Stimulated activated CD8-positive, alpha-beta memory T cell treated with anti-CD3 and anti-CD28 coated beads, Interleukin-4, amount 100 ng/mL, for 1 hour (primary cell): ENCODE measurements at places on chromosomes 5 and 9.

DNA sequence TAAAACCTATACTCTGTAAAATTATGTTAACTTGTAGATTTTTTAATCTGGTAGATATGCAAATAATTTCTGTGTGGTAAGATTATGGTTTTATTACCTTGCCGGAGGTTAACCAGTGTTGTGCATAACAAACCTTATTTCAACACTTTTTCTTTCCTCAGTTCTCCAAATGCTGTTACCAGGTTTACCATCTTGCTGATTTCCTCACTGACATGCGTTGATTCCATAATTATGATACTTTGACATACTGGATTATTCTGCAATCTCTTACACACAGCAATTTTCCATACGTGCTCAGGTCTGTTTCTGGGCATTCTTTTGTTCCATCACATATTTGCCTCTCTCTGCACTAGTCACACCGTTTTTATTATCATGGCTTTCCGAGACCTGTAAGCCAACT, 77.6 kb downstream of the TTC39B start:
- DNase-seq, result no peak

- no peak for DNase-seq
These were observed 32.0 kb downstream of the SAR1B start for GRCh38 chr5:134600600-134600999.

DNA sequence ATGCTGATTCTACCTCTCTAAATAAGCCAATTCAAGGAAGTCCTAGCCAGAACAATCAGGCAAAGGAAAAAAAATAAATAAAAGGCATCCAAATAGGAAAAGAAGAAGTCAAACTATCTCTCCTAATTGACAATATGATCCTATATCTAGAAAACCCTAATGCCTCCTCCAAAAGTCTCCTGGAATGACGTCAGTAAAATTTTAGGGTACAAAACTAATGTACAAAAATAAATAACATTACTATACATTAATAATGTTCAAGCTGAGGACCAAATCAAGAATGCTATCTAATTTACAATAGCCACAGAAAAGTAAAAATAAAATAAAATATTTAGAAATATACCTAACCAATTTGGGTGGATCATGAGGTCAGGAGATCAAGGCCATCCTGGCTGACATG, 33.8 kb upstream of the C6 start:
- no peak for DNase-seq

- DNase-seq, result no peak
These were observed 22.1 kb upstream of the TPD52L3 start for GRCh38 chr9:6305954-6306563.

- no peak for DNase-seq
These were observed 41.5 kb downstream of the ANKRD55 start for GRCh38 chr5:56191656-56192055.
